ENCODE measurements at places on chromosomes 7 and 10.
A peak's percentile ranks its signal among the peaks of the same experiment; 100 is the strongest.

- DNase-seq, result no peak
- no peaks in the 10 kb centered on the region for H3K27me3 ChIP-seq
- no peak overlapping the region for H3K4me3 ChIP-seq
- no peak overlapping the region for H3K27ac ChIP-seq
- no peaks in the 10 kb centered on the region for H3K4me1 ChIP-seq
These were observed 584.0 kb upstream of the GHITM start for GRCh38 chr10:83555264-83555663.

DNA sequence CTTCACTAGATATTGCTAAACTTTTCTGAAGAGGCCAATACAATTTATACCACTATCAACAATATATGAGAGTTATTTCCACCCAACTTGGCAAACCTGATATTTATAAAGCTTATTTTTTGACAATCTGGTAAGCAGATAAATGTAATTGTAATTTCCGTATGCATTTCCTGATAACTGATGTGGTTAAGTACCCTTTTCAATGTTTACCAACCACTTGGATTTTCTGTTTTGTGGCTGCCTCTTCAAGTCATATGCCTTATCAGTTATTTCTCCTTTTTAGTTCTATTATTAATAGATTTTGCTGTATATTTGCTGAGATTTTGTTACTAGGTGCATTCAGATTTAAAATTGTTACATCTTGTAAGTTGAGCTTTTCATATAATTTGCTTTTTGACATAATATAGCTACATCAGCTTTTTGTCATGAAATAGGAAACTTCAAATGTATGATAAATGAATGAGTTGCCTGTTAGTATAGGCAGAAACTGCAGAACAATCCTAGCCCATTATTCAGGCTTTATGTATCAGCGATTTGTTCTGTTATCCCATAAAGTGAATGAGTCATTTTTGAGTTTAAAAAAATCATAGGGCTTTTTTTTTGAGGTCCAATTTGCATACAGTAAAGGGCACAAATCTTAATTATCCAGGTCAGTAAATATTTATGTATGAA is 11.5 kb downstream of the SGPL1 start:
- H3K27ac ChIP-seq, result no peak overlapping the region
- DNase-seq, result no peak
- no peak overlapping the region for H3K4me3 ChIP-seq
- H3K36me3 ChIP-seq, result peaks cover 5% of the 10 kb centered on the region
- H3K4me1 ChIP-seq, result no peaks in the 10 kb centered on the region

DNA sequence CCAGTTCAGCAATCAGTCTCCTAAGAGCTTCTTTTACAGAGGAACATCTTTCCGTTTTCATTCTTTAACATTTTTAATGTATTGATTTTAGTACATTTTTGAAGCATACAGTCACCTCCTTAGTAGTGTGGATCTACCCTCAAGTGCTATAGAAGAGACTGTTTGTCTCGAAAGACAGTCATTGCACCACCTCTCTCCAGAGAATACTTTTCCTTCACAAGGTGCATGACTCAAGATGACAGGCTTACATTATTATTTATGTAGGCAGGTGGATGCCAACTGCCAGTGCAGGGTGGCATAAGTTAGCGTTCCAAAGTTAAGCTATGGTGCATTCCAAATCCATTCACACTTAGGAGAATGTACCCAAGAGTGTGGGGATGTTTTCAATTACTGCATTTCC is 71.8 kb downstream of the ZEB1 start:
- peaks cover 8% of the 10 kb centered on the region for H3K36me3 ChIP-seq
- no peak for DNase-seq
- no peaks in the 10 kb centered on the region for H3K4me1 ChIP-seq
- no peak overlapping the region for H3K27ac ChIP-seq
- no peaks in the 10 kb centered on the region for H3K27me3 ChIP-seq

- no peak for DNase-seq
- H3K4me3 ChIP-seq, result peak overlapping the region; percentile 97
- no peaks in the 10 kb centered on the region for H3K36me3 ChIP-seq
- peak overlapping the region; percentile 64 for H3K27ac ChIP-seq
- no peaks in the 10 kb centered on the region for H3K27me3 ChIP-seq
- H3K4me1 ChIP-seq, result peaks cover 6% of the 10 kb centered on the region
These were observed 1.7 kb downstream of the CDK6 start for GRCh38 chr7:92834507-92835260.

DNA sequence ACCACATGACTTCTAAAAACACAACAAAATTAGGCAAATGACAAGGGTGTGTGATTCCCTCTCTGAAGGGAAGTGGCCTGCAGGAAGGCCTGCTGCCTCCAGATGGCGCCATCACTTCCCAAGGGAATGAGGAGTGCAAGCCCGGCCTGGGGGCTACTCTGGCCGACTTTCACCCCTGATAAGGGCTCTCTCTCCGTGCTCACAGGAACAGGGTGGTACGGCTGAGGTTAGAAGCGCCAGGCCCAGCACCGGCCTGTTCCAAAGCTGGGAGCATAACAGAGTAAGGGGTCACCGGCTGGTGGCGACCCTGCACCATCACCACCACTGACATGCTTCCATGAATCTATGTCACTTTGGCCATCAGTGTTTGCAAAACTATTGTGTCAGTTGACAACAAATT is 13.1 kb downstream of the RBP3 start:
- H3K4me3 ChIP-seq, result no peak overlapping the region
- H3K27ac ChIP-seq, result no peak overlapping the region
- H3K27me3 ChIP-seq, result no peaks in the 10 kb centered on the region
- no peak for DNase-seq
- H3K36me3 ChIP-seq, result no peaks in the 10 kb centered on the region

- no peak for DNase-seq
- no peaks in the 10 kb centered on the region for H3K36me3 ChIP-seq
- H3K27ac ChIP-seq, result no peak overlapping the region
- H3K4me3 ChIP-seq, result no peak overlapping the region
These were observed 1082.6 kb upstream of the PHF14 start for GRCh38 chr7:9891056-9891455.

GRCh38 chr10:19954601-19955000 is 138.4 kb downstream of the PLXDC2 start:
- no peaks in the 10 kb centered on the region for H3K4me1 ChIP-seq
- no peak overlapping the region for H3K4me3 ChIP-seq
- DNase-seq, result no peak
- H3K27ac ChIP-seq, result no peak overlapping the region

- no peak overlapping the region for H3K27ac ChIP-seq
- no peak overlapping the region for H3K4me3 ChIP-seq
- H3K4me1 ChIP-seq, result no peaks in the 10 kb centered on the region
- no peaks in the 10 kb centered on the region for H3K36me3 ChIP-seq
- no peak for DNase-seq
- no peaks in the 10 kb centered on the region for H3K27me3 ChIP-seq
These were observed 81.1 kb downstream of the MET start for GRCh38 chr7:116753130-116753529.

- H3K27ac ChIP-seq, result no peak within 1 kb of the TSS
- no peaks in the 10 kb centered on the region for H3K4me1 ChIP-seq
- no peak within 1 kb of the TSS for H3K4me3 ChIP-seq
- no peaks in the 10 kb centered on the region for H3K27me3 ChIP-seq
These were observed at the start of gene CPN1 for GRCh38 chr10:100081075-100082001. TSS of gene CPN1 (minus strand) at chr10:100081869. CDS start at chr10:100081625, 244 bp downstream.

DNA sequence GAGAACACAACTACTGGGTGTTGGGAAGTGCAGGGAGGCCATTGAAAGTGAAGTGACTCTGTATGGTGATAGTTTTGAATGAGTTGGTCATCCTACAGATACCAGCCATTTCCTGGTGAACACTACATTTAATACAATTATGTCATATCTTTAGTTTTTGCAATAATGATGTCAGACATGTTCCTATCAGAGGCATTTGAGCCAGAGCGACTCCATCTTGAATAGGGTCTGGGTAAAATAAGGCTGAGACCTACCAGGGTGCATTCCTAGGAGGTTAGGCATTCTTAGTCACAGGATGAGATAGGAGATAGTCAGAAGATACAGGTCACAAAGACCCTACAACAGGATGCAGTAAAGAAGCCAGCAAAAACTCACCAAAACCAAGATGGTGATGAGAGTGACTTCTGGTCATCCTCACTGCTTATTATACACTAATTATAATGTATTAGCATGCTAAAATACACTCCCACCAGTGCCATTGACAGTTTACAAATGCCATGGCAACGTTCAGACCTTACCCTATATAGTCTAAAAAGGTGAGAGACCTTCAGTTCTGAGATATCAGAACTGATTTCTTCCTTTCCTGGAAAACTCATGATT is 28.2 kb downstream of the ADK start:
- no peak for DNase-seq
- no peak overlapping the region for H3K4me3 ChIP-seq
- no peaks in the 10 kb centered on the region for H3K36me3 ChIP-seq
- no peak overlapping the region for H3K27ac ChIP-seq
- no peaks in the 10 kb centered on the region for H3K4me1 ChIP-seq

GRCh38 chr10:5344746-5345145 is 20.0 kb upstream of the UCN3 start:
- H3K27me3 ChIP-seq, result no peaks in the 10 kb centered on the region
- no peak for DNase-seq
- H3K36me3 ChIP-seq, result no peaks in the 10 kb centered on the region
